ENCODE measurements at places on chromosomes 7 and 10.

DNA sequence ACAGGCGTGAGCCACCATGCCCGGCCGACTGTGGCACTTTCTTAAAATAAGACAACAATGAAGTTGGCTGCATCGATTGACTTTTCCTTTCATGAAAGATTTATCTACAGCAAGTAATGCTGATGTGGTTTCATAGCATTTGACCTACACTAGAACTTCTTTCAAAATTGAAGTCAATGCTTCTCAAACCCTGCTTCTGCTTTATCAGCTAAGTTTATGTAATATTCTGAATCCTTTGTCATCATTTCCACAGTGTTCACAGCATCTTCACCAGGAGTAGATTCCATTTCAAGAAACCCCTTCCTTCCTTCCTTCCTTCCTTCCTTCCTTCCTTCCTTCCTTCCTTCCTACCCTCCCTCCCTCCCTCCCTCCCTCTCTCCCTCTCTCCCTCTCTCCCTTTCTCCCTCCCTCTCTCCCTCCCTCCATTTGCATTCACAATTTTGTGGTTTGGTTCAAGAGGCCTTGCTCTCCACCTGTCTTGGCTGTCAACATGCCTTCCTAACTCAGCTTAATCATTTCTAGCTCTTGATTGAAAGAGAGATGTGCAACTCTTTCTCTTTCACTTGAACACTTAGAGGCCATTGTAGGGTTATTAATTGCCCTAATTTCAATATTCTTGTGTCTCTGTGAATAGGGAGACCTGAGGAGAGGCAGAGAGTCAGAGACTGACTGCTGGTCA lies 52.1 kb downstream of the HDAC9 start:
- no peak for DNase-seq

DNA sequence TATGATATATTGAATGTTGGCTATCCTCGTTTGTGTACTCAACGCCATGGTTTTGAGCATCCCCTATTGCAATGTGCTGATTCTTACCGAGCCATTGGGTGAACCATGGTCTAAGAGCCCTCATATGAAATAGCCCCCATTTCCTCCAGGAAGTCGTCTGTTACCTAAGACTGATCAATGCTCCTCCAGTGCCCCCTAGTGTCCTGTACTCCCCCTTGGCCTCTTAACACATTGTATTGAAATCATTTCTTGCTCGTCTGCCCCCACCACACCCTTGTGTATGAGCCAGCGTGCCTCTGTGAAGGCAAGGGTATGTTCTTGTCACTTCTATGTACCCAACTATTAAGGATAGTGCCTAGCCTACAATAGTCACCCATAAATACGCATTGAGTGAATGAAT lies 11.2 kb upstream of the SLC35B4 start:
- peak; percentile 81 for DNase-seq

GRCh38 chr10:96374985-96375830 lies 16.4 kb upstream of the OPALIN start:
- peak; percentile 92 for DNase-seq

DNA sequence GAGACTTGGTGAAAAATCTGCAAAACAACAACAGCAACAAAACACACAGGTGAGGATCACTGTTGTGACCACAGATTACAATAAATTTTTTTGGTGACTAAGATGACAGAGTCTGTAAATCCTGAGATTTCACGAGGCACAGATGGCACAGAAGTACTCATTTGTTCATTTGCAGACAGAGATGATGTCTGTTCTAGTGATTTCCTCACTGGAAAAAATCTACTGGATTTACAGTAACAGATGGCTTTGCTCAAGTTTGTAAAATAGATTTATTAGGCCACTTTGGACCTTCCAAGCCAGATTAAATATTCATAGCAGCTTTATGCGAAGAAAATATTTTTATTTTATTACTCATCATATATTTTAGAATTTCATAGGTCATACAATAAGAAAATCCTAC lies 113.5 kb upstream of the IL6 start:
- no peak for DNase-seq

- DNase-seq = peak; percentile 41
These were observed 90.9 kb downstream of the NEURL1 start for GRCh38 chr10:103584216-103585010.

DNA sequence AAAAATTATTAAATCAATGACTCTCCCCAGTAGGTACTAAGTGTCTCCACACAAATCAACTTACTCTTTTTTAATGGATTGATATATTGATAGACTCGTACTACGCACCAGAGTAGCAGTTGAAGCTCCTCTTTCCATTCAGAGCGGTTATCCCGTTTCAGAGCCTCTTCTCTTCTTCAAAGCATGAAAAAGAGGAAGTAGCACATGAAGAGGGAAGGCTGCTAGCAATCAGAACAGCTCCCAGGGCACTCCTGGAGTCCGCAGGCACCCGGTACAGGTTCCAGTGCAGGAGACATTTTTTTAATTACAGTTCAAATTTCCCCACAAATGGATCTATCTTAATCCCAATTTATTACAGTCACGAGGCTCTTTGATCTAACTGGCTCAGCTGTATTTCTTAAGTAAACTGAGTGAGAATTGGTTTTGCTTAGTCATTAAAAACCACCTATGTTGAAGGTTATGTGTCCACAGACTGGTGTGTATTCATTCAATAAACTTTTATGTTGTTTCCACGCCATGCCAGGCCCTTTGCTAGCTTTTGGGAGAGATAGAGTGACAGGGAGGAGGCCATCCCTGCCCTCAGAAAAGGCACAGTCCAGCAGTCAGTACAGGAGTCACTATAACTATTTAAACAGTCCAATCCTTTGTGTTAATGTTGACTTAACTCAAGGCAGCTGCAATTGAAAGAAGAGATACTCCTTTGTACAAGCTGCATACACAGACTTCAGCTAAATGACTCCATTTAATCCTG lies 32.1 kb upstream of the CALN1 start:
- peak; percentile 56 for DNase-seq

GRCh38 chr7:131355917-131356777 lies 28.5 kb downstream of the MKLN1 start:
- peak; percentile 73 for DNase-seq

GRCh38 chr7:5218564-5219360 lies 28.7 kb downstream of the WIPI2 start:
- DNase-seq = peak; percentile 91

DNA sequence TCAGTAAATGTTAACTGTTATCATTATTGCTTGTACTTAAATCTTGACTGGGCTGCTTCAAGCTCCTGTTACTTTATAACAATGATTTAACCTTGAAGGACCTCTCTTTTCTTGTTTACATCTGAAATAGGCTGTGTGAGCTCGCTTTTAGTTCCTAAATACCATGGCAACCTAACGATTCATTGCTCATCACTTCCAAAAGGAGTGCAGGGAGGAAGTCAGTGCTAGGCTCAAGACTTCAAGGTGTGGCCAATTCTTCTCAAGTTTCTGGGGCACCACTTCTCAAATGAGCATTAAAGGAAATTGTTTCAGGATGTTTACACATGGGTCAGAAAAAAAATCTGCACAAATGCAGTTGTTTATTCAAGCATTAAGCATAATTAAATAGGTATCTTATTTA lies 284.2 kb downstream of the MTERF1 start:
- no peak for DNase-seq

- no peak for DNase-seq
These were observed 14.8 kb downstream of the PTPRE start for GRCh38 chr10:127921753-127922145.

DNA sequence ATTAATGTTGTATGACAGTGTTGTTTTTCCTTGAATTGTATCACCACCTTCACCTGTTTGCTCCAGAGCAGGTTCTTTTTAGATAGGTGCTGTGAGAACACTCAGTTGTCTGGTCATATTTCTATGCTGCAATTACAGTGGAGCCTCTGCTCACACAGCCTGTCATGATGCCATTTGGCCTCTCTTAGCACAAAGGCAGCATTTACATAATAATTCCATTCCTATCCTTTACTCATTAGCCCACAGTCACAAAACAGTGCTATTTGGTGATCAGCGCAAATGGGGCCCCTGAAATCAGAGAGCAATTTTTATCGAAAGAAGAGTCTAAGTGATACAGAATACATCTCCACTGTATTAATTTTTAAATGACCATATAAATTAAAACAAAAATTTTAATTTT lies 13.8 kb upstream of the DGKI start:
- DNase-seq = no peak

DNA sequence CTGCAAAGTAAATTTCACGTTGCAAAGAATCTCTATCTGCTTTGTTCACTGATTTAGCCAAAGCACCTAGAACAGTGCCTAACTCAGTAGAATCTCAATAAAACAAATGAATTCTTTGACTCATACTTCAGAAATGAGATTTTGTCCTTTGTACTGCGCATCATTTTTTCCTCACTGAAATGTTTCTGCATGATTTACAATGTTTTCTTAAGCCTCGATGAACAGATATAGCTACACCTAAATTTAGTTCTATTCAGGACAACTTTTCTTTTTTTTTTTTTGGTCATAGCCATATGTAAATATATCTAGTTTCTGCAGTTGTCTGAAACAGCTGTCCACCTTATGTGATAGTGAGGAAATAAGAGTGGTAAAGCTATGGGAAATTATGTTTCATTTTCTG lies 15.3 kb downstream of the GNAT3 start:
- DNase-seq = no peak

DNA sequence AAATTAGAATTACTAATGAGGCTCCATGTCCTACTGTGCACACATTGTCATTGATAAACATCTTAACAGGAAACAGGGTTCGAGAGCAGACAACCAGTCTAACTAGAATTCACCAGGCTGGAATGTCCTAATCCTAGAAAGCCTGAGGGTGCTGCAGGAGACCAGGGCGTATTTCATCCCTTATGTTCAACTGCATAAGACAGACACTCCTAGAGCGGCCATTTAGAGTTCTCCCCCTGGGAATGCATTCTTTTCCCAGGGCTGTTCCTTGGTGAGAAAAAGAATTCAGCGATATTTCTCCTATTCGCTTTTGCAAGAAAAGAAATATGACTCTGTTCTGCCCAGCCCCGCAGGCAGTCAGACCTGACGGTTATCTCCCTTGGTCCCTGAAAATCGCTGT lies 486.0 kb downstream of the REEP3 start:
- DNase-seq = no peak

- DNase-seq = no peak
These were observed at the start of gene FGL2 for GRCh38 chr7:77199013-77199966. Gene FGL2 (minus strand): TSS chr7:77199819. CDS start chr7:77199793, 26 bp downstream.

- peak; percentile 40 for DNase-seq
These were observed 186.8 kb downstream of the USP6NL start for GRCh38 chr10:11424456-11425295.

DNA sequence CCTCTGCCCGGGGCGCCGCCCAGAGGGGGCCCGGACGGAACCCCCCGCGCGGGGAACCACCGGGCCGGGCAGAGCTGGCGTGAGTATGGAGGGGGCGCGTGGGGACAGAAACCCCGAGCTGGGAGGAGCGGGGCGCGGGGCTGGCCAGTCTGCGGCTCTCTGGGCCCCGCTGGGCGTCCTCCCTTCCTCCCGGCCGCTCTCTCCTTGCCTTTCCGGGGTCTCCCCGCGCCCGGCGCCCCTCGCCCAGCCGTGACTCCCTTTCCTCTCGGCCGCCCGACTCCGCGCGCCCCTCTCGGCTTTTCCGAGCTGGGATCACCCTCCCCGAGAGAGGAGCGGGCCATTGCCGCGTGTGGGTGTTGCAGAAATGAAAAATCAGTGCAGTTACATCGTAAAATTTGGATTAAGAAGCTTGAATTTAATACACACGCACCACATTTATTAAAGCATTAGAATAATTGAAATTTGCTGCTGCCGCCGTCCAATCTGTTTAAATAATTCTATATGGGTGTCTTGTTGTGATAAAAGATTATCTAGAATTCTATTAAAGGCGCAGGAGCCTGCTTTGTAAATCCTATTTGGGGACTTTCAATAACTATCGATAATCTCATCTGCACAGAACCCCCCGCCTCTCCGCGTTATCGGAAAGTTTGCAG lies 9.1 kb downstream of the UNCX start:
- DNase-seq = no peak

GRCh38 chr10:25036381-25036780 lies 20.0 kb downstream of the THNSL1 start:
- no peak for DNase-seq

DNA sequence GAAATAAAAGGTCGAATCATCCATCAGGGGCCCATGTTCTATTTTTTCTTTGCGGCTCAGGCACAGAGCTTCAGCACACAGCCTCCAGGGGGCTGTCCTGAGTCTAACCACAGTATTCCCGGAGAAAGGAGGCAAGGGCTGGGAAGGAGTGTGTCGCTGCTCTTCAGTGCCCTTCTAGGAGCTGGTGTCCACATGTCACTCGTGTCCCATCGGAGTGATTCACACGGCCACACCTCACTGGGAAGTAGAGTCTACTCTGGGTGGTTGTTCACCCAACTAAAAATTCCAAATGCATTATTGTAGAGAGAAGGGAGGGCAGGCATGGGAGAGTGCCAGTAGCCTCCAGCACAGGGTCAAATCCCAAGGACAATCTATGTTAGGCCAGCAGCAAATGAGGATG lies 114.8 kb upstream of the LANCL2 start:
- peak; percentile 16 for DNase-seq

DNA sequence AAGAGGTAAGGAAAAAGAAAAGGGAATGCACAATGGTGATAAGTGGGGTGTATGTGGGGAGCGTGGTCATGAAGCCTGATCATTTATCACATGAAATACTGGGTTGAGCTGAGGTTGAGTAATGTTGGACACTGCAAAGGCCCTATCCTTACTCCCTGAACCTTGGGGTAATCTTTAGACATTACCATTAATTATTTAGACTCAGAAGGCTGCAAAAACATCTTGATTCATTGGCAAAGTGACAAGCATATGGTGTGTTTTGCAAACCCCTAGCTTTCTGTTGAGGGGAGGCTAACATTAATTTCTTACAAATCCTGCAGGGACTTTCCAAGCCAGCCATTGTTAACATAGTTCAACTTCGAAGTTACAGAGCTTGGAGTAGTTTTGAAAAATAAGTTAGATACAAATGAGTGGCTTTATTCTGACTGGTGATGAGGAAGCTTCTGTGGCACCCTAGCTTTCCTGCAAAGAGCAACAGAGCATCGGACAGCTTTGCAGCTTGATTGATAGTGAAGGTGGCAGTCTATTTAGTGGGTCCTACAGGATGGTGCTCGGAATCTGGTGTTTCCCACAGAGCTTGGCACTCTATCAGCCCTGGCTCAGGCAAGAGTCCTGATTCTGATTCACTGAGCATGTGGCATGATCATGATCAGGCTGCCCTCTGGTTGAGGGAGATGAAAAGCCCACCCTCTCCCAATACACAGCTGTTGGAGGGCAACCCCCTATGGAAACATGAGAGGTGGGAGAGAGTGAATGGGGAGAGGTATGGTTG lies 153.7 kb upstream of the NPVF start:
- DNase-seq = no peak

- no peak for DNase-seq
These were observed 45.6 kb downstream of the LBX1 start for GRCh38 chr10:101183458-101184183.

Measured in KBM-7 (cell line).